Progenitor cell of endocrine pancreas (in vitro differentiated cells): ENCODE measurements at places on chromosomes 3 and 15. TPM values are rescaled to one million over a fixed set of nuclear protein-coding genes. Genes with fewer than 3 reads are reported as not detected.

- H3K27me3 ChIP-seq, result no peaks in the 10 kb centered on the region
- DNase-seq, result no peak
- no peak overlapping the region for H3K4me3 ChIP-seq
- H3K36me3 ChIP-seq, result no peaks in the 10 kb centered on the region
- H3K27ac ChIP-seq, result peak overlapping the region; percentile 25
- peaks cover 10% of the 10 kb centered on the region for H3K4me1 ChIP-seq
These were observed 47.8 kb upstream of the CHST2 start for GRCh38 chr3:143071776-143072175.

- peaks cover 2% of the 10 kb centered on the region for H3K4me1 ChIP-seq
- H3K27ac ChIP-seq, result no peak overlapping the region
- no peaks in the 10 kb centered on the region for H3K36me3 ChIP-seq
- no peaks in the 10 kb centered on the region for H3K27me3 ChIP-seq
- no peak for DNase-seq
- H3K4me3 ChIP-seq, result no peak overlapping the region
These were observed 48.9 kb upstream of the CPNE4 start for GRCh38 chr3:132083583-132084279.

GRCh38 chr3:160278210-160278609 lies 53.0 kb downstream of the C3orf80 start:
- H3K36me3 ChIP-seq, result peaks cover 9% of the 10 kb centered on the region
- H3K27me3 ChIP-seq, result no peaks in the 10 kb centered on the region
- no peaks in the 10 kb centered on the region for H3K4me1 ChIP-seq
- no peak for DNase-seq
- no peak overlapping the region for H3K27ac ChIP-seq

DNA sequence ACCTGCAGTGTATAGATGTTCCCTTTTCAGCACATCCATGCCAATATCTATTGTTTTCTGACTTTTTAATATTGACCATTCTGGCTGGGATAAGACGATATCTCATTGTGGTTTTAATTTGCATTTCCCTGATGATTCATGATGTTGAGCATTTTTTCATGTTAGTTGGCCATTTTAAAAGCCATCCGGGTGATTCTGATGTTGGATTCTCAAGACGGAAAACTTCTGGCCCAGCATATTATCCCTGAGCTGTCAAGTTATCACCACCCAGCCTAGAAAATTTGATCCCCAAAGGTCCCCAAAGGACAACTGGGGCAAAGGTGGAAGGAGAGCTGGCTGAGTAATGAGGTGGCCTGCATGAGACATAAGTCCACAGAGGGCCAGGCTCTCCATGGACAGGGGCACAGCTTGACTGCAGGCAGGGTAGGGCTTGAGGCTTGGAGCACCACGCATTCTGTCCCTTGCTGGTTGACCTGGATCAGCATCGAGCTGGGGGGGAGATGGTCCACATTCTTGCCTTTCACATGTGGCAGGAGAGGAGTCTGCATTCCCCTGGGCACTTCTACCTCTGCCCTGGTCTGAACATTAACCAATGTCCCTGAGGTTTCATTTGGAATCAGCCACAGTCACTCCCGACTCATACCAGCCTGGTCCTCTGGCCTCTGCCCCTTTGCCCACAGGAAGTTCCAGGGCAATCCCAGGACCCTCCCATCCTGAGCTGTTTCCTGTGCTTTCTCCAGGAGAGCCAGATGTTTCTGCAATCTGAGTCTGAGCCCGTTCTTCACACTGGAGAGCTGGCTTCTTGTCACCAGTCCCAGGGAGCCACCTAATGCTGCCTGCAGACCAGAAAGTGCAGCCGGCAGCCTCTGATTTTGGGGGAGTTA lies 69.2 kb downstream of the ISG20 start:
- no peak overlapping the region for H3K4me3 ChIP-seq
- H3K4me1 ChIP-seq, result no peaks in the 10 kb centered on the region
- peaks cover 72% of the 10 kb centered on the region for H3K27me3 ChIP-seq
- H3K36me3 ChIP-seq, result no peaks in the 10 kb centered on the region
- DNase-seq, result no peak

DNA sequence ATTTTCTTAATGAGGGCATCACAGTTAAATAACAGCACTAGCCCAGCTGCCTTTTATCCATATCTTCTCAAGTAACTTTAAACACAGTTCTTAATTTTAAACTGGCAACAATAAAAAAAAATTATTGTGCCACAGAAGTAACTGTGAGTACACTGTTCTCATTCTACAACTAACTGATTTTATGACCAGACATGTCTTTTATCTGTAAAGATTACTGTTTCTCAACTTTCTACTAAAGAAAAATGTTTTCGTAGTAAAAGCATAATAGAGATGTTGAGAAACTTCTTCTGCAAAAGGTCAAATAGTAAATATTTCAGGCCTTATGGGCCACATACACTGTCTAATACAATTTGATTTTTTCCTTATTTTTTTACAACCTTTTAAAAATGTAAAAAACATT lies 32.0 kb downstream of the PLOD2 start:
- DNase-seq, result no peak
- H3K27me3 ChIP-seq, result no peaks in the 10 kb centered on the region
- H3K4me1 ChIP-seq, result peaks cover 18% of the 10 kb centered on the region
- H3K4me3 ChIP-seq, result no peak overlapping the region
- H3K27ac ChIP-seq, result no peak overlapping the region
- H3K36me3 ChIP-seq, result peaks cover 4% of the 10 kb centered on the region

GRCh38 chr3:71461749-71462483 lies 121.6 kb downstream of the FOXP1 start:
- H3K4me1 ChIP-seq, result peaks cover 23% of the 10 kb centered on the region
- peaks cover 5% of the 10 kb centered on the region for H3K36me3 ChIP-seq
- no peak for DNase-seq
- H3K27ac ChIP-seq, result peak overlapping the region; percentile 12

DNA sequence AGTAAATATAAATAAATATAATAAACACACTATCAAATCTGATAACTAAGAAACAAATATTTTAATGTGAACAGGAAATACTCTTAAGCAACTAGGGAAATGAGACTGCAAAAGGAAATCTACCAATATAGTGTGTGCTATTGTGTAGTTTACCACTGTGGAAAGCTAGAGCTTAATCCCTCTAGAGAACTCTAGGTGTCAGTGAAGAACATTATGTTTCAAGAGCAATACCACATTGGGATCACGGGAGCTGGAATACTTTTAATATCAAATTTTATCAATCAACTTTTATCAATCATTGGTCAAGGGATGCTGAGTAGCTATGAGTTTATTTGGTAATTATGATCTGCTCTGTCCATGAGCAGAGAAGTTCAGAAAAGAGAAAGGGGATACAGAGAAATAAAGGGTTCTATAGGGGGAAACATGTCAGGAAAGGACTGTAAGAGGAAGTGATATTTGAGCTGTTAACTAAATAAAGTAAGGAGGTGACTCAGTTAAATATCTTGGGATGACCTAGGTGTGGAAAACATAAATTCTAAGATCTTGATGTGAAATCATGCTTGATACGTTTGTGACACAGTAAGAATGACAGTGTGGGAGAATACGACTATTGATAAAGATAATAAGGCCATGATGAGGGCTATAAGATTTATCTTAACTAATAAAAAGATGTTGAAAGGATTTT lies 762.2 kb upstream of the ALCAM start:
- peaks cover 8% of the 10 kb centered on the region for H3K4me1 ChIP-seq
- DNase-seq, result no peak
- H3K36me3 ChIP-seq, result no peaks in the 10 kb centered on the region

DNA sequence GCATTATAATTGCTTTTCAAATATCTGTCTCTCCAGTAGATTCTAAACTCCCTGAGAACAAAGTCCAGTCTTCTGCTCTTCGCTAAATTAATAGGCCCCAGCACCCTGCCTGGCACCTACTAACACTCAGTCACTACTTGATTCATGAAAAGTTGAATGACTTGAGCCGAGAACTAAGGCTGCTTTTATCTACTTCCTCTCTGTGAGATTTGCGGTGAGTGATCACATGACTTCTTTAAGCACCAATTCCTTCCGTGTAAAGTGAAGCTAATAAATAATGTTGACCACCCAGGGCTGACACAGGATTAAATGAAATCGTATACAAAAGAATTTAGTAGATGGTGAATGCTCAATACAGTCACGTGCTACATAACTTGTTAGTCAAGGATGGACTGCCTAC lies 44.6 kb upstream of the PGPEP1L start:
- H3K36me3 ChIP-seq, result no peaks in the 10 kb centered on the region
- H3K27me3 ChIP-seq, result peaks cover 23% of the 10 kb centered on the region
- H3K27ac ChIP-seq, result no peak overlapping the region

DNA sequence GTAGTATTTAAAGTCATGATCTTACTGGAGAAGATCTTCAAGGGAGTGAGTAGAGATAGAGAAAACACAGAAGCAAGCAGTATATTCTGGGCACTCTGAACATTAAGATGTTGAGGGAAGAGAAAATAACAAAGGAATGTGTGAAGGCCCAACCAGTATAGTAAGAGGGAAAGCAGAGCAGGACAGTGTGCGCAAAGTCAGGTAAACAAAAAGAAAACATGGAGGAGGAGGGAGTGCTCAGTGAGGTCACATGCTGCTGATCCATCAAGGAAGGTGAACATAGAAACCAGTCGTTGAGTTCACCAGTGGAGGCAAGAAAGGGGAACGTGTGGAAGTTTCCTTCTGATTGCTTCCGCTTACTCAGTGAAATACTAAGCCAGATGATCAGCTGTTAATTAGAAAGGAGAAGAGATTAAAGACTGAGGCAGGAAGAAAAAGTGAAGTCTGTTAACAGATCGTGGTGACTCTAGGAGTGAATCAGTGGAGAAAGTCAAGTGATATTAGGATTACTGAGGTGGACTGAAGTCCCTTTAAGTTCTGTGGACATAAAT lies 47.2 kb downstream of the OPA1 start:
- no peaks in the 10 kb centered on the region for H3K4me1 ChIP-seq
- no peaks in the 10 kb centered on the region for H3K27me3 ChIP-seq
- peaks cover 11% of the 10 kb centered on the region for H3K36me3 ChIP-seq
- H3K4me3 ChIP-seq, result no peak overlapping the region

DNA sequence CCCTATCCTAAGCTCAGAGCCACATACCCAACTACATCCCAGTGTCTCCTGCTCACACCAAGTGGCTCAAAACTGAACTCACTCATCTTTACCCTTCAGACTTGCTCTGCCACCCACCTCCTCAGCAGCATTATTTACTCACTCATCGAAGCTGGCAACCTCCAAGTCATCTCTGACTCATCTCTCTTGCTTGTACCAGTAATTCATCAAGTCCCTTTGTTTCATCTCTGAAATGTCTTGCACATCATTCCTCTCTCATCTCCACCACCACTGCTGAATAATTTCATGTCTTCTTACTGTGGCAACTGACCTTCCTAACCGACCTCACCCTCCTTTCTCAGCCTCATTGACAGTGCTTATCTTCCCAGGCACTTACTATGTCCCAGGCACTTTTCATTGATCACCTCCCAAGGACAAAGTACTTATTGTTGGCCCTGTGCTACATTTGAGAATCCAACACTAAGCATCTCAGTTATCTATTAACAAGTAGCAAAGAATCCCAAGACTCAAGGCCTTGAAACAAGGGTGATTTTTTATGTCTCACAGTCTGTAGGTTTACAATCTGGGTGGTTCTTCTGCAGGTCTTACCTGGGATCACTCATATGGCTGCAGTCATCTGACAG lies 82.0 kb downstream of the MRPL46 start:
- H3K27me3 ChIP-seq, result peaks cover 22% of the 10 kb centered on the region
- no peak for DNase-seq
- no peak overlapping the region for H3K27ac ChIP-seq
- peaks cover 9% of the 10 kb centered on the region for H3K4me1 ChIP-seq
- no peaks in the 10 kb centered on the region for H3K36me3 ChIP-seq
- H3K4me3 ChIP-seq, result no peak overlapping the region

- H3K27me3 ChIP-seq, result no peaks in the 10 kb centered on the region
- H3K36me3 ChIP-seq, result no peaks in the 10 kb centered on the region
- H3K4me1 ChIP-seq, result peaks cover 12% of the 10 kb centered on the region
- H3K4me3 ChIP-seq, result no peak overlapping the region
- H3K27ac ChIP-seq, result no peak overlapping the region
These were observed 38.3 kb downstream of the MYH15 start for GRCh38 chr3:108472001-108472591.

DNA sequence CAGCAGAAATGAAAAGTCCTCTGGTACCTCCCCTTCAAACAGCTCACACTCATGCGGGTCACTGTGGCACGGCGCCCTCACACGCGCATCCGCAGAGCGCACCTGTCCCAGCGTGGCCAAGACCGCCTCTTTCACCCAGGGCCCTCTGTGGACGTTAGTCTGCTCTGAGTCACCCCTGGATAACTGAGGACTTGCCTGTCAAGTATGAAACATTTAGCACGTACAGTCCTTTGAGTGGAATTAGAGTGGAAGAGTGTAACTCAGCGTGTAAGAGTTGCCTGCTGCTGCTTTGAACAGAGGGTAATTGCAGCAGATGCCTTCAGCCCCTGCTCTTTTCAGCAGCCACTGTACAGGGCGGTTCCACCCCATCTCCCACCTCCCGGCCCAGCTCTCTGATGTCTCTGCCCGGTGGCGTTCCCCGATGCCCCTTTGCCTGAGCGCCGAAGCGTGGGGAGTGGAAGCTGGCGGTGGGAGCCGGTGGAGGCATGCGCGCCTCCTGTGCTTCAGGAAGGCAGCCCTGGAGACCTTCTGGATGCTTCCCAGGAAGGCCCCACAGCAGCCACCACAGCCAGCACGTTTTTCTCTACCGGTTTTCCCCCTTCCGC lies 23.0 kb downstream of the CPN2 start:
- no peaks in the 10 kb centered on the region for H3K36me3 ChIP-seq
- no peak overlapping the region for H3K4me3 ChIP-seq
- H3K27ac ChIP-seq, result no peak overlapping the region
- DNase-seq, result no peak
- peaks cover 19% of the 10 kb centered on the region for H3K4me1 ChIP-seq
- H3K27me3 ChIP-seq, result peaks cover 3% of the 10 kb centered on the region

GRCh38 chr15:80970018-80970657 lies 19.5 kb downstream of the MESD start:
- peak; percentile 23 for DNase-seq
- H3K4me3 ChIP-seq, result no peak overlapping the region
- H3K27me3 ChIP-seq, result no peaks in the 10 kb centered on the region
- H3K4me1 ChIP-seq, result no peaks in the 10 kb centered on the region

DNA sequence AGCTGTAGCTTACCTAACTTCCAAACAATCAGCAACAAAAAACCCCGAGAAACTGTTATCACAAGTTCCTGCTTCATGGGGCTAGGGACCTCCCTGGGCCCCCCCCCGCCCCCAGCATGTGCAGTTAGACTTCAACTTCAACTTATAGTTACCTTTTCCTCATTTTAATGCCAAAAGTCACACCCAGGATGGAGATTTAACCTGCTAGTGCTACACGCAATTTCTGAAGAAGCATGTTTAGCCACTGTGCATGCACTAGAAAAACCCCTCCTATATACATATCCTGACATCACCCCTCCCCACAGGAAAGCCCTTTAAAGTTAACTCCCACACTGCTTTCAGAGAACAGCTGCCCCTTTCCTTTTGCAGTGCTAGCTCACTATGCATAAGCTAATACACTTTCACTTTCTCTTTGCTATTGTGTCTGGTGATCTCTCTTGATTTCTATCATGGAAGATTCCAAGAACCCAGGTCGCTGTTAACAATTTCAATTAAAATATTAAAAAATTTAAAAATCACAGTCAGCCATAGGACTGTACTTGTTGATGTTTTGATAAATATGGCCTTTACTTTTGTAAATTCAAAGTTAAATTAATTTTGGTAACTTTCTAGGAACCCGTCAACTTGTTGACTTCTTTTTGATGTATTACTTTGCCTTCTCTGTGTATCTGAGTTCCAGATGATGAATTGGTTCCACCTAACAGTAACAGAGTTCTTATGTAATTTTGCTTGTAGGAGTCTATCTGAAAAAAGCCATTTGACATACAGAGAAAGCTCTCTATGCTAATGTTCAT lies 75.2 kb upstream of the ACAD9 start:
- no peak overlapping the region for H3K4me3 ChIP-seq
- no peaks in the 10 kb centered on the region for H3K27me3 ChIP-seq
- H3K36me3 ChIP-seq, result peaks cover 19% of the 10 kb centered on the region
- DNase-seq, result no peak

The FAM81A gene
- total RNA-seq, result 0.34 and 0.58 TPM in 2 replicates

The MYO5C gene
- 63.9 and 65.6 TPM in 2 replicates for total RNA-seq

The TIPIN gene
- 10.1 and 11.0 TPM in 2 replicates for total RNA-seq

The MEGF11 gene
- 0.60 and 1.2 TPM in 2 replicates for total RNA-seq

The ZNF621 gene
- total RNA-seq, result 28.1 and 29.0 TPM in 2 replicates

The HGD gene
- 11.9 and 27.8 TPM in 2 replicates for total RNA-seq

The CLDN1 gene
- 37.8 and 38.0 TPM in 2 replicates for total RNA-seq
